Globus pallidus (tissue), 1 donor: ENCODE measurements at places on chromosomes 7 and 10.

GRCh38 chr10:30553018-30553625 is 76.4 kb downstream of the LYZL2 start:
- no peak for DNase-seq

DNA sequence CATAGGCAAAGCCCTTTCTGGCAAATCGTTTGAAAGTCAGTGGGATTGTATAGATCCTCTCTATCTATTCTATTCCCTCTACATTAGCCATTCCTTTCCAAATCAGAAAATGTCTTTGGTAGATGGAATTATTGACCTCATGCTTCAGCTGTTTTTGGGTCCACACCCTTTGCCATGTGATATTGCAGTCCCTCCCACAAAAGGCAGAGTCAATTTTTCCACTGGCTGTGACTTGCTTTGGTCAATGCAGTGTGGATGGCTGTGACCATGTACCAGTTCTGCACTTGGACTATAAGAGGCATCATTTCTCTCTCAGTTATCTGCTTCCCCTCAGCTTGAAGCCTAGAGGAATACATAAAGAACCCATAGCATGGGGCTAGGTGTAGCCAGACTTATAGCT is 332.9 kb downstream of the PTEN start:
- DNase-seq: no peak

- DNase-seq: peak; percentile 41
Observed at GRCh38 chr10:49164559-49165188, 23.5 kb downstream of the TMEM273 start.

GRCh38 chr10:34252111-34252510 is 563.0 kb downstream of the PARD3 start:
- no peak for DNase-seq

DNA sequence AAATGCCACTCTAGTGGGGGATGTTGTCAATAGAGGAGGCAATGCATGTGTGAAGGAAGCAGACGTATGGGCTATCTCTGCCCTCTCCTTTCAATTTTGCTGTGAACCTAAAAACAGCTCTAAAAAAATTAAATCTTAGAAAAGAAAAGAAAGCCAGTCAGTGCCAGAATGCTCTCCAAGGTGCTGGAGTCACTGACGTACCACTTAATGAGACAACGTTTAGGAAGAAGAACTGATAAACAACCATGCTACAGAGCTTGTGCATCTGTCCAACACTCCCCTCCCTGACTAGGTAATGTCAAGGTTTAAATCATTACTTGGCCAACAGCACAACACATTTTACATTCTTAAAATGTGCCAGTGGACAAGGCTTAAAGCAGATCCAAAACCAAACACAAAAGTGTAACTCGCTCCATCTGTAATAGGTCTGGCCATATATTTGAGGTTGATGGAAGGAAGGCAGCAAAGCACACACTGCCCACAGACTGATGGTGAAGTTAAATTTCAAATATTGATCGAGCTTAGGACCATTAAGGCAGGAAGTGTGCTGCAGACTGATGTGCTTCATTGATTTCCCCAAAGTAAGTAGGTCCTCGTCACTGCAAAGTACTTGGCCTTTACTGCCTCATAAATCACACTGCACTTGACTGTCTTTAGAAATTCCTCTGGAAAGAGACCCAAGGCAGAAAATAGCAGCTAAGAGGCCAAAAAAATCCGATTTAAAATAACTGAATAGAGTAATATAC is 15.5 kb downstream of the ARMH3 start:
- DNase-seq: no peak

- DNase-seq: no peak
Observed at GRCh38 chr7:130363026-130363847, 17.1 kb upstream of the CPA1 start.

GRCh38 chr10:88893611-88894010 is 13.6 kb downstream of the STAMBPL1 start:
- no peak for DNase-seq

- no peak for DNase-seq
Observed at GRCh38 chr7:17447728-17448478, 149.5 kb downstream of the AHR start.

GRCh38 chr10:89857431-89858042 is 156.1 kb downstream of the KIF20B start:
- no peak for DNase-seq

- DNase-seq: no peak
Observed at GRCh38 chr7:125661006-125661405, 731.4 kb upstream of the POT1 start.

- no peak for DNase-seq
Observed at GRCh38 chr7:32119790-32120196, 49.6 kb upstream of the PDE1C start.

DNA sequence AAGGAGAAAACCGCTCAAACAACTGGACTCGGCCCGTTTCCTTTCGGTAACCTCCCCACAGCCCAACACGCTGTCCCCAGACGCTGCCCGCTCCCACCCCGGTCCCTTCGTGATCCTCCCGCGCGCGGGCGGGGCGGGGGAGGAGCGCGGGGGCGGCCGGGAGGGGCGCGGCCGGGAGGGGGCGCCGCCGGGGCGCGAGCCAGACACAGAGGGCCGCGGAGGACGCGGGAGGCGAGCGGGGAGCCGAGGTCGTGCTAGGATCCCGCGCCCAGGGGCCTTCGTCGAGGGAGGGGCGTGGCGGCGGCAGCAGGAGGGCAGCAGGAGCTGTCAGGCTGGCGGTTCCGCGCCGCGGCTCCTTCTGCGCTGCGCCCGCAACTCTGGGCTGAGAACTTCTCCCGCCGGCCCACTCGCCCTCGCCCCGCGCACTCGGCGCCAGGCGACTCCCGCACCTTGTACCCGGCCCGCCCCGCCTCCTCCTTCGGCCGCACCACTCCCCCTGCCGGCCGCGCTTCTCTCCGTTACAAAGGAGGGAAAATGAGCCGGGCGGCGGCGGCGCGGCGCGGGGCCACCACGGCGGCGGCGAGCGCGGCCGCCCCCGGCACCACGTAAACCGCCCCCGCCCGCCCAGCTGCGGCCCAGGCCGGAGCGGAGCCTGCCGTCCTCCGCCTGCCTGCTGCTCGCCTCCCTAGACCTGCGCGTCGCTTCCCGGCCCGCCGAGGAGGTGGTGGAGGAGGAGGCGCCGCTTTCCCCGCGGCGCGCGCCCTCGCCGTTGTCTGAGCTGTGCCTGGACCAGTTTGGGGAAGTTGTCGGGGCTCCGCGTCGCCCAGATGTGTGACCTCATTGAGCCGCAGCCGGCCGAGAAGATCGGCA is at the start of gene CDK14:
TSS of gene CDK14 (plus strand) at position 521 of the 870 bp plus-strand sequence. CDS start at position 828, 307 bp downstream.
- peak; percentile 51 for DNase-seq

GRCh38 chr10:88386821-88387773 is 196.0 kb downstream of the RNLS start:
- peak; percentile 64 for DNase-seq

GRCh38 chr7:3892686-3893085 is 591.6 kb downstream of the SDK1 start:
- DNase-seq: no peak

- no peak for DNase-seq
Observed at GRCh38 chr7:4745971-4746919, 29.2 kb upstream of the AP5Z1 start.

DNA sequence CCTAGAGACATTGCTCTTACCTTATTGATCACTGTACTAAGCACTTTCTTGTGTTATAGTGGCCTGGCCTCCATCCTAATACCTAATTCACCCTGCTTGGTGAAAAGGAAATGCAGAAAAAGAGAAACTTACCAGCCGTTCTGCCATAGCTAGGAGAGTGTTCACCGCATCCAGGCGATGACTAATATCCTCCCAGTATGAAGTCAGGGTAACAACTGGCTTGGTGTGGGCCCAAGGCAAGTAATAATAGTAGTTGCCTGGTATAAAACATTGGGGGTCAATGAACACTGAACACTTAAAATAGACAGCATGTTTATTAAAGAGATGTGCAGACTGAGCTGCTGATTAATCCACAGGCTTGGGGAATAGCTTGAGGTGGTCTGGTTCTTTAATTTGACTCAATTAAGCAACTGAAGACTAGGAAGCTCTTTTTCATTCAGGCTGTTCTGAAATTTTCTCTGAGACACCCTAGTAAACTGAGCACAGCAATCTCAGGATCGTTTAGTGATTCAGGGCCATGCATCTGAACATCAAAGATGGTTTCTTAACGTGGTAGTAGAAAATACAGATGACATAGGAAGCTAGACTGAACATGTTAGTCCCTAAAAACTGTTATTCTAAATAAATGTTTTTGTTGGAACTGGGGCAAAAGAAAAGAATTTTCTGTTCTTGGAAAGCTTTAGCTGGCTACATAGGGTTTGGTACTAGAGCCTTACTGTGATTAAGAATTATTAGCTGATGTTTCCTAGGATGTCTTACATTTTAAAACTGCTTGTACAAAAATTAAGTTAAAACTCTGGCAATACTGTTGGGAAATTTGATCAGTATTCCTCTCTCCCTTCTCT is 102.2 kb downstream of the MYOF start:
- no peak for DNase-seq

DNA sequence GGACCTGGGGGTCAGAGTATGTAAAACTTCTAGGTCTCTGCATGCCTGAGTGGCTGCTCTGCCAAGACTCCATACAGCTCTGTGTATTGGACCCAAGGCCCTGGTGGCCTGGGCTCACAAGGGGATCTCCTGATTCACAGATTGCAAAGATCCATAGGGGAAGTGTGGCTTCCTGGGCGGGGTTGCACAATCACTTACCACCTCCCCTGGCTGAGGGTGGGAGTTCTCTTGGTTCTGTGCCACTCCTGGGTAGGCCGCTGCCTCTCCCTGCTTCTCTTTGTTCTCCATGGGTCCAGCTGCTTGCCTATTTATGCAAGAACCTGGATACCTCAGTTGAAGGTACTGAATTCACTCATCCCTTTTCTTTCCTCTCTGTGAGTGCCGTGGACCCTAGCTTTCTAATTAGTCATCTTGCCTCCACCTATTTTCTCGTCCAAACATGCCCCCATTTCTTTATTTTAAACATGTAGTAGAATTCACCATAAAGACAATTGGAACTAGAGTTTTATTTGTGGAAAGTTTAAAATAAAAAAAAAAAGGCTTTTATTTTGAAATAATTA is 18.5 kb upstream of the AGR3 start:
- DNase-seq: no peak

DNA sequence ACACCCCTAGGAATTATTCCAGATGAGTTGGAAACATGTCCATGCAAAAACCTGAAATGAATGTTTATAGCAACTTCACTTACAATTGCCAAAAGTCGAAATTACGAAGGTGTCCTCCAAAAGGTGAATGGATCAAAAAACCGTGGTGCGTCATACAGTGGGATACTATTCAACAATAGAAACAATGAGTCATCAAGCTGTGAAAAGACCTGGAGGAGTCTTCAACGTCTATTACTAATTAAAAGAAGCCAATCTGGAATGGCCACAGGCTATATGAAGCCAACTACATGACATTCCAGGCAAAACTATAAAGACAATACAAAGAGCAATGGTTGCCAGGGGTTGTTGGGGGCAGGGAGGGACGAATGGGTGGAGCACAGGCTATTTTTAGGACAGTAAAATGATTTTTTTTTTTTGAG is 12.6 kb upstream of the PPP2R2D start:
- DNase-seq: no peak

- no peak for DNase-seq
Observed at GRCh38 chr10:108970016-108970415, 953.3 kb downstream of the XPNPEP1 start.

DNA sequence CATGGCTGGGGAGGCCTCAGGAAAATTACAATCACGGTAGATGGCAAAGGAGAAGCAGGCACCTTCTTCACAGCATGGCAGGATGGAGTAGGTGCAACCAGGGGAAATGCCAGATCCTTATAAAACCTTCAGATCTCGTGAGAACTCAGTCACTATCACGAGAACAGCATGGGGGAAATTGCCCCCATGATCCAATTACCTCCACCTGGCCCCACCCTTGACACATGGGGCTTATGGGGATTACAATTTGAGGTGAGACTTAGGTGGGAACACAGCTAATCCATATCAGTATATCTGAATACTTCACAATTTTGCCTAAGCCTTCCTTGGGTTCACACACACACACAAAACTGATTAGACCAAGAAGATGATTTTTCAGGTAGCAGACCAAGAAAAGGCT is 145.1 kb upstream of the COL1A2 start:
- DNase-seq: no peak

DNA sequence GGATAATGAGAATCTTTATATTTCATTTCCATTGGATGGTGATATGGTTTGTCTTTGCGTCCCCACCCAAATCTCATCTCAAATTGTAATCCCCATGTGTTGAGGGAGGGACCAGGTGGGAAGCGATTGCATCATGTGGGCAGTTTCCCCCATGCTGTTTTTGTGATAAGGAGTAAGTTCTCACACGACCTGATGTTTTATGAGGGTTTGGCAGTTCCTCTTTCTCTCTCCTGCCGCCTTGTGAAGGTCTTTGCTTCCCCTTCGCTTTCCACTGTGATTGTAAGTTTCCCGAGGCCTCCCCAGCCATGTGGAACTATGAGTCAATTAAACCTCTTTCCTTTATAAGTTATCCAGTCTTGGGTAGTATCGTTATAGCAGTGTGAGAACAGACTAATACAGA is 59.4 kb downstream of the MTPN start:
- no peak for DNase-seq

DNA sequence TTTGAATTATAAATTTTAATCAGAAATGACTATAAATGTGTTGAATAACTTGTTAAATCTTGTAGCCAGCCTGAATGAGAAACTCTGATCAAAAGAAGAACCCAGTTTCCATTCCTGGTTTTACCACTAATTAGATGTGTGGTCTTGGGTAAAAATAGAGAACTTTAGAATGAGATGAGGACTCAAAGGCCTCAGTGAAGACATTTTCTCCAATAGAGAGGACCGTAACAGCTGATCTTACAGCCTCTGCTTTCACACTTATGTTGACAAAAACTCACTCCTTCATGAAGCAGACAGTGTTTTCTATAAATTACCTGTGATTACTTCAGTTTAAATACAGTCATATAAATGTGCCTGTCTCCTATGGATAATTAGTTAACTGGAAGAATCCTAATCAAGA is 200.1 kb upstream of the MEOX2 start:
- no peak for DNase-seq

DNA sequence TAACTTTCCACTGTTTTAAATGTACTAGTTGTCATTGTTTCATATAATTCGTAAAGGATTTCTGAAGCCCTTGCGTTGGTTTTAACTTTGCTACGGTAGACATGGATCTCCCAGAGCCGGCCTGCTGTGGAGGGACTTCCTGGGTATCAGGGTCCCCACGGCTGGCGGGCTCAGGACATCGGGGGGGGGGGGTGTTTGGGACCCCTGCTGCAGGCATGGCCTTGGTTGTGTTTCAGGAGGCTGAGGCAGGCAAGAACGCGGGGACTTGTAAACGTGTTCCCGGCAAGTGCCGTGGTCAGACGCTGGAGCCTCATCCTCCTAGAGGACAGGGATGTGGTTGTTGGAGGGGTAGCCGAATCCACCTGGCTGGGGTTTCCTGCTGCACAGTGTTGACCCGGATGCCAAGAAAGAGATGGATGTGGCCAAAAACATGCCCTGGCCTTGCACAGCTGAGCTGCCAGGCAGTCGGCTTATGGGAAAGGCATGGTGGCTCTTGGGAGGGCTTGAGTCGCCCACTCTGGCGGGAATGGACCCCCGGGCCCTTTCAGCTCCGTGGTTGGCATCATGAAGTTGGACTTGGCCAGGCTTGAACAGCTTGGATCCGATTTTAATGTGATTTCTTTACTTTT is 21.4 kb upstream of the CHST12 start:
- DNase-seq: no peak
